Dermis blood vessel endothelial cell (primary cell): ENCODE measurements at places on chromosomes 16 and 17.

- DNase-seq = no peak
Observed at GRCh38 chr16:53816211-53816836, 112.4 kb downstream of the FTO start.

- DNase-seq = peak; percentile 89
Observed at GRCh38 chr17:17416007-17416399, 60.8 kb upstream of the MED9 start.

GRCh38 chr17:60106340-60107059 is 27.8 kb upstream of the HEATR6 start:
- DNase-seq = peak; percentile 13

DNA sequence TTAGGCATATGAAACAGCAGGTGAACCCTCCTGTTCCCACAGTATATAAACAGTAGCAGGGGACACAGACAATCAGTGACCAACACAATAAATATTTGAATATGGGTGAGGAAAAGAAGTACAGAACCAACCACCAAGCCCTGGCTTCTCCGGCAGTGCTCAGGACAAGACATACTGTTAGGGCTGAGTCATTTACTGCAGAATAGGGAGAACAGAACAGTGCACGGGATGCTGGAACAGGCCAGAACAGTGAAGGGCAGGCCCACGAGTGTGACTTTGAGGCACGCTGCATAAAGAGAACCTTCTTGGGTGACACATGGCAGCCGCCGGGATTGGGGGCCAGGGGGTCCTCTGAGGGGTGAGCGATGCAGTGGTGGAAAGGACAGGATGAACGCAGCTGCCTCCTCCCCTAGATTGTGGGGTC is 160.4 kb downstream of the CMIP start:
- peak; percentile 70 for DNase-seq

DNA sequence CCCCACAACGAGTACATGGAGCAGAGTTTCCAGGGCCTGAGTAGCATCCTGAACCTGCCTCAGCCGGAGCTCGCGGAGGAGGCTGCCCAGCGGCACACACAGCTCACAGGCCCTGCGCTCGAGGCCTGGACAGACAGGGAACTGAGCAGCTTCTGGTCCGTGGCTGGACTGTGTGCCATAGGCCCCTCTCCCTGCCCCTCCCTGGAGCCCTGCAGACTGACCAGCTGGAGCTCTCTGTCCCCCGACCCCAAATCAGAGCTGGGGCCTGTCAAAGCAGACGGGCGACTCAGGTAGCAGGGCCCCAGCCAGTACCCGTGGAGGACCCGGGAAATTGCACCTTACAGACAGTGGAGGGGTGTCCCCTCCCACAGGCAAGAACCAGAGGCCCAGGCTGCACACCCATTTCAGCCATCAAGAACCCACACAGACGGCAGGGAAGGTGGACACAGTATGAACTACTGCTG is 13.0 kb downstream of the MRPL27 start:
- no peak for DNase-seq

- no peak for DNase-seq
Observed at GRCh38 chr17:59702304-59702703, 4.9 kb downstream of the PTRH2 start.

GRCh38 chr16:17377360-17378324 is 93.1 kb downstream of the XYLT1 start:
- no peak for DNase-seq

GRCh38 chr16:69039333-69039941 is 66.0 kb upstream of the HAS3 start:
- peak; percentile 79 for DNase-seq

GRCh38 chr16:590188-590814 is 435 bp downstream of the RAB40C start:
- DNase-seq = peak; percentile 67

GRCh38 chr16:18024611-18025010 is 311.9 kb downstream of the NPIPA8 start:
- no peak for DNase-seq

DNA sequence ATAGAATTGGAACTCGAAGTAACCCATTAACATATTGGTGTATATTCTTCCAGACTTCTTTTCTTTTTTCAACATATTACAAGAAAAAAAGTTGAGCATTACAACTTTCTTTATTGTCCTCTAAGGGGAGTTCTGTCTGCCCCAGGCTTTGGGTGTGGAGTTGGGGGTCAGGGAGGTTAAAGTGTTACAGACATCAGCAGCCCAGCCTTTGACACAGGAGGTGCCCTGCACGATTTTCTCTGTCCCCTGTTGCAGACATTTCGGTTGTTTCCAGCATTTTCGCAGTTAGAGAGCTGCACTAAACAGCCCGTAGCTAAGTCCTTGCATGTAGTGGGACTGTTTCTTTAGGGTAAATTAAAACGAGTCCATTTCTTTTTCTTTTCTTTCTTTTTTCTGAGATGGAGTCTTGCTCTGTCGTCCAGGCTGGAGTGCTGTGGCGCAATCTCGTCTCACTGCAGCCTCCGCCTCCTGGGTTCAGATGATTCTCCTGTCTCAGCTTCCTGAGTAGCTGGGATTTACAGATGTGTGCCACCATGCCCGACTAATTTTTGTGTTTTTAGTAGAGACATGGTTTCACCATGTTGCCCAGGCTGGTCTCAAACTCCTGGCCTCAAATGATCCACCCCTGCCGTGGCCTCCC is 13.4 kb upstream of the ADCY7 start:
- no peak for DNase-seq

DNA sequence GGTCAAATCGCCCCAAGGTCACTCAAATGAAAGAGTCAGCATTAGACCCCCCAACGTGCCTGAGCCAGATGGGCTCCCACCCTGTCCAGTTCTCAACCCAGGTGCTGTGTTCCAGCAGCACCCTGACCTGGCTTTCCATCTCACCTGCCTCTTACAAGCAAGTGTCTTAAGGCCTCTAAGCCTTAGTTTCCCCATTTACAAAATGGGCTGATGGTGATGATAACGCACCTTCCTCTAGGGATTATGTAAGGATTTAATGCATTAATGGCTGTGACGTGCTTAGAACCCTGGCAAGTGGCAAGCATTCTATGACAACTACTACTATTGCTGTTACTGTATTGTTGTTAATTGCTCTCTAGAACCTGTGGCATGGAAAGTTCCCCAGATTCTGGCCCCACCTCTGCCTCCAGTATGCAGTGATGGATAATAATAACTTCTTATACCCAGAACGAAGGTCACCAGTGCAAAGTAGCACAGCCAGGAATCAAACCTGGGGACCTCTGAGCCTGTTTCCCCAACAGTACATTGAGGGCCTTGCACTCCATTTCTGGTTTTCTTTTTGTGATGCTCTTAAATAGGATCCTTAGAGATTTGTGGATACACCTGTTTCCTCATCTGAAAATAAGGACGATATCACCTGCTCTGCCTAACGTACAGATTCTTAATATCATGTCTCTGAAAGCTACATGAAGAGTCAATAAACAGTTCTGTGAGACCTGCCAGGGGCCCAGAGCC is 3.3 kb upstream of the SLC25A39 start:
- no peak for DNase-seq

GRCh38 chr17:39134878-39135277 is 16.6 kb downstream of the PLXDC1 start:
- no peak for DNase-seq

GRCh38 chr17:44197980-44198720 is 1.5 kb downstream of the ATXN7L3 start:
- DNase-seq = peak; percentile 56

DNA sequence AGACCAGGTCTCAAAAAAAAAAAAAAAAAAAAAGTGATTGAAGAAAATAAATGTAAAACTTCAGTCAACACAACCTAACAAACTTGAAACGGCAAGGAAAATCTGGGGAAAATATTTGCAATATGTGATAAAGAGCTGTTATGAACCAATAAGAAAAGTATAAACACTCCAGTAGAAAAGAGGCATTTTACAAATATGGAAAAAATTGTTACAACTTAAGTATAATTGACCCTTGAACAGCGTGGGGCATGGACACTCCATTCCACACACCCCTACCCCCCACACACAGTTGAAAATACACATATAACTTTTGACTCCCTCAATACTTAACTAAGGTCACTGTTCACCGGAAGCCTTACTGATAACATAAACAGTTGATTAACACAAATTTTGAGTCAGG is 20.7 kb downstream of the MFSD11 start:
- no peak for DNase-seq

DNA sequence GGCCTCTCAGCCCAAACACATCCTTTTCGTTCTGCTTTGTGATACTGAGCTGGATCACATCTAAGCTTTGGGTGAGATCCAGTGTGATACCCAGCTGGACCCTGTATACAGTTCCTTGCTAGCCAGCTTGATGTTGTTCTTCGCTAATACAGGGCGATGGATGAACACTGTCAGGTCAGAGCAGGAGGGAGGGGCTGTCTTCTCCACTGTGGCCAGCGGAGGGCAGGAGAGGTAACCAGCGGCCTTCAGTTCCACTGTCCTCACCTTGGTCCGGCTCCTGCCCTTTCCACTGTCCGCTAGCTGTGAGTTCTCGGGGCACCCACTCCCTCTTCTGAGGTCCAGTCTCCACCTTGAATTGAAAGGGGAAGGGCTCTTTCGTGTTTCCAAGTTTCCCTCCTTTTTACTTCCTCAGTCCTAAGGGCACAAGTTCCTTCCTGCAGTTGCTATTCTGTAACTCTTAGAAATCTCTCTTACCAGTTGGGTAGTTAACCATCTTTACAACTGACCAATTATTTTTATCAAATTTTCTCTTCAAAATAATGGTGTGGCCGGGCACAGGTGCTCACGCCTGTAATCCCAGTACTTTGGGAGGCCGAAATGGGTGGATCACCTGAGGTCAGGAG is 3.0 kb upstream of the ZNF213 start:
- DNase-seq = peak; percentile 70
